ENCODE measurements at places on chromosomes 1 and 21. TPM values are rescaled to one million over a fixed set of nuclear protein-coding genes. Genes with fewer than 3 reads are reported as not detected.

Gene S100A14
- not detected for total RNA-seq

GRCh38 chr1:55669293-55669692 is 454.1 kb upstream of the USP24 start:
- DNase-seq, result no peak

Gene ST6GALNAC3
- not detected for total RNA-seq

Gene RIPPLY3
- total RNA-seq, result not detected

Gene GJB3
- total RNA-seq, result not detected

DNA sequence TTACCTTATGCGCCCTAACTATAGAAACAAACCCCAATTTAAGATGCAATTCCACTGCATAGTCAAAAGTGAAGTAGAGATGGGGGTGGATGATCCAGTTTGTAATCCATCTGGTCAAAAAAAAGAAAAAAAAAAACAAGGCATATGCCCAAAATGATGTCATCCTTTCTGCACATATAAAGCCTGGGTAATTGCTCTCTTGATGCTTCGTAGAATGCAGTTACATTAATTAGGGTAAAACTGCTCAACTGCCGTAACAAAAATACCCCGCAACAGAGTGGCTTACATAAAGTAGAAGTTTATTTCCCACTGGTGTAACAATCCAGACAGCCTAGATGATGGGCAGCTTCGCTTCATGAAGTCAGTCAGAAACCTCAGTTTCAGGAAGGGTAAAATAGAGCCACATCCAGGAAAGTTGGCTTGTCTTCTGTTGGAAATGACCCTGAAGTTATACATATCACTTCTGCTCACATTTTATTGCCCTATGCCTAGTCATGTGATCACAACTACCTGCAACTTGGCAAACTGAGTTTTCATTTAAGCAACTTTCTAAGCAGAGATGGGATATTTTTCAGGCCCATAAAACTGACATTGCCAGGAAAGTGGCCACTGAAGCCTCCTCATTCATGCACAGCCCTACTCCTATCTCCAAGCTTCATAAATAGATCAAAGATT is 221.7 kb downstream of the C1orf94 start:
- DNase-seq, result no peak

DNA sequence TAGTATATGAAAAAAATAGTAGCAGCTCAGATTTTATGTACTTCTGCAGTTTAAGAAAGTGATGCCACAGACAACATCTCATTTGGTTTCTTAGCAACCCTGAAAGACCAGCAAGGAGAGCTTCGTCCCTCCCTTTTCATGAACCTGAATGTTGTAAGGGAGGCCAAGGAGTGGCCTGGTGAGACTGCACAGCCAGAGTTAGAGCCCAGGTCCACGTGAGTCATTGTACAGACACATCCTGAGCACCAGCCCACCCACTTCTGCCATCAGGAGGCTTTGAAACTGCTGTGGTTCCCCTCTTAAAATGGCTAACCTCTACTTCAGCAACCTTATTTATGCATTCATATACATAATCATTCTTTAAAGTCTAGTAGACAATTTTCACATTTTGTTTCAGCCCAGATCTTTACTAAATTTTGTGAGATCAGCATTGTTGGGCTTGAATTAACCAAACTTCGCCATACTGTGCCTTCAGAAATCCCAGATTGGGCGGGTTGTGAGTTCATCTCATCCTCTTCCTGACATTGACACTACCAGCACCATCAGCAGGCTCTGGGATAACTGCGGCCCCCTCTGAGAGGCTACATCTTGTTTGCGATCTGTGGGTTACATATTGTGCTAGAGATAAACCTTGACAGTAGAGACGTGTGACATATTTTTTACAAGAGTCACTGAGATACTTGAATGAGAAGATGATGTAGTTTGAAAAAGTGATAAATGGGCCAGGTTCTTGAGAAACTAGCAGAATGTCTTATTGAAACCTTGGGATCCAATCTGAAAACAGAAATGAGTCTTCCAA is 106.7 kb downstream of the CAMTA1 start:
- no peak for DNase-seq

DNA sequence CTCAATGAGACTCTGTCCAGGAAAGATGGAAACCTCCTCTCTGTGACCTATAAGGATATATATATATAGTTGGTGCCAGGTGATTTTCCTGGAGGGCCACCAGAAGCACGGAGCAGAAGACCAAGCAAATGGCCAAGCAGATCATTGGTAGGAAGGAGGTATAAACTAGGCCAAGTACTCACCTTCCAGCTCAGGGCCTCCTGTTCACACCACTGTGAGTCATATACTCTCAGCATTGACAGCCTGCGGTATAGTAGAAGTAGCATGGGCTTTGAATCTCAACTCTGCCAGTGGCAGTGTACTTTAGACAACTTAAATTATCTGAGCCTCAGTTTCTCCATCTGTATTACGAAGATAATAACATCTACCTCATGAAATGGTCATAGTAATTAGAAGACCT is 15.4 kb downstream of the IL12RB2 start:
- no peak for DNase-seq

DNA sequence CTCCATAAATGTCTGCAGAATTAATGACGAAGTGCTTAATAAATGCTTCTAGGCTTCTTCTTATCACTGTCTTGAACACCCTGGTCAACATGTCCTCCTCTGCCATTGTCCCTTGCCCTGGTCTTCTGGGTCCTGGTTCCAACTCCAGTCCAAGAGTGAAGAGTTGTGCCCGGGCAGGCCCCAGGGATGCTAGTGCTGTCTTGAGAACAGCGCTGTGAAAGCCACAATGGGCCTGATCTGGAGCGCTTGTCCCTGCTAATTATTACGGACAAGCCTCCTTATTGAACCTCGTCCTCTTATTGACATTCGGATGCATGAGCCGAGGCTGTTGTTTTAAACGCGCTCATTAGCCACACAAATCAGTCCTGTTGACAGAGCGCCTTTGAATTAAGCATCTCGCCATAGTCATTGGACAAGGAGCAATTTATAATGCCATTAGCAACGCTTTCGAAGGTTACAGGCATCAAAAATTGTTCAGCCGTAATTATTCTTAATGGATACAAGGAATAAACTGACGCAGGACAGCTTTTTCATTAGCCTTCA is 211.6 kb upstream of the POU3F1 start:
- DNase-seq, result no peak

- no peak for DNase-seq
Observed at GRCh38 chr1:179708434-179709195, 34.5 kb upstream of the FAM163A start.

Gene KIF26B
- not detected for total RNA-seq

Gene PTGS2
- 3.5 TPM for total RNA-seq

DNA sequence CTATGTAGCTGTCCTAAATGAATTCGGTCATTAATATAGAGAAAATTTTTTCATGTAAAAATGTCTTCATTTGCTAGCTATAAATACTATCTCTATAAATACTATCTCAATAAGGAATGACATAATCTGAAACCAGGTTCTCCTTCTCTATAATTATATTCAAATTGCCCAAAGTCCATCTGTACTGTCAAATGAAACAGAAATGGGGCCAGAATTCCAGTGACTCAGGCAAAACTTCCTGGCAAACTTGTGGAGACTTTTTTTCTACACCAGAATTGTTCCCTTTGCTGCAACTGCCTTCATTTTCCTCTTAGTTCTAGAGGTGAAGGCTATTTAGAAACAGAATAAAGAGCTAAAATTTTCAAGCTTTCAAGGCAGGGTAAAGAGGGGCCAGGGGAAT is 152.5 kb downstream of the KCNH1 start:
- DNase-seq, result no peak

Gene CADM3
- not detected for total RNA-seq

Data from T-helper 17 cell (primary cell).